ENCODE measurements at places on chromosomes 6 and 20. TPM values are rescaled to one million over a fixed set of nuclear protein-coding genes. Genes with fewer than 3 reads are reported as not detected.

The SYNDIG1 gene
- 16.4 TPM for total RNA-seq

DNA sequence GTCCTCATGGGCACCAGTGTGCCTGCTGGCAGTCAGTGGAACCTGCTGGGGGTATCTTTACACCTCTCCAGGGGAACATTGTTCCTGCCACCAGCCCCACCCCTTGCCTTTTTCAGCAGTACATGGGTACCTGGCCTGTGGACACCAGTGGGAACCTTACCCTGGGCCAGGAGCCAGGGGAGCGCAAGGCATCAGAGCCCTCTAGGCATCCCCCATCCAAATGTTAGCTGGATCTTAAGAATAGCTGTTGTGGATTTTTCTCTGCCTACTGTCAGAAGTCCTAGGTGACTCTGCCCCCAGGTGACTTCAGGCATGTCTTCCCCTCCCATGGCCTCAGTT lies 38.8 kb upstream of the ID1 start:
- no peak overlapping the region for H3K4me3 ChIP-seq
- no peak for DNase-seq
- H3K27ac ChIP-seq = no peak overlapping the region
- H3K36me3 ChIP-seq = peaks cover 14% of the 10 kb centered on the region
- no peaks in the 10 kb centered on the region for H3K27me3 ChIP-seq

The GLP1R gene
- not detected for total RNA-seq

- no peak overlapping the region for H3K27ac ChIP-seq
- no peaks in the 10 kb centered on the region for H3K27me3 ChIP-seq
- H3K36me3 ChIP-seq = peaks cover 3% of the 10 kb centered on the region
- H3K4me1 ChIP-seq = peaks cover 16% of the 10 kb centered on the region
- no peak overlapping the region for H3K4me3 ChIP-seq
- no peak for DNase-seq
Measured at GRCh38 chr6:142184307-142184706, 37.2 kb downstream of the VTA1 start.

DNA sequence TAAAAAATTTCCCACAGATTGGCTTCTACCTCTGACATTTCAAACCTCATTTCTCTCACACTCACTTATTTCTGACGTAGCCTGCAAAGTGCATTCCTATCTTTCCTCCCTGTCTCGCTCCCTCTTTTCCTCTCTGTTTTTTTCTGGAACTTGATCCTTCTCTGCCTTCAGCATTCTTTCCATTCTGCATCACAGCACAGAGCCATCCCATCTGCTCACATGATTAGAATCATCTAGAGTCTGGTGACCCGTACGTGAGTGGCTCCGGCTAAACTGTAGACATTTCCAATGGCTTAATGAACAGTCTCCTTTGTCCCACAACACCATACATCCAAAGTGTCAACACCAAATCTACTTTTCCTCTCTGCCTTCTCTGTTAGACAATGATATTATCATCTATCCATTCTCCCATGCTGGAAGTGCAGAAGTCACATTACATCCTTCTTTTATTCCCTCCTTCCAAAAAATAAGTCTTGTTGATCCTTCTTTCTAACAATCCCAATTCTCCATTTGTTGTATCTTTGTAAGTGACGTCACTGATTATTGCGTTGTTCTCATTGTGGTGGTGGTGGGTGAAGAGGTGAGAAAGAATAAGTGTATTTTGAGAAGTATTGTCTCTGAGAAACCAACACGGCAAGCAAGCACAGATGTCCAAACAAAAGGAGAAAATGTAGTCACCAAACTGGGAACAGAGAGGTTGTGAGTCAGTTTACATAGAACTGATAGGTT lies 41.6 kb downstream of the OPRM1 start:
- H3K27me3 ChIP-seq = peaks cover 4% of the 10 kb centered on the region
- H3K27ac ChIP-seq = no peak overlapping the region
- DNase-seq = no peak
- H3K4me3 ChIP-seq = no peak overlapping the region
- peaks cover 6% of the 10 kb centered on the region for H3K4me1 ChIP-seq

The SRMS gene
- total RNA-seq = not detected

DNA sequence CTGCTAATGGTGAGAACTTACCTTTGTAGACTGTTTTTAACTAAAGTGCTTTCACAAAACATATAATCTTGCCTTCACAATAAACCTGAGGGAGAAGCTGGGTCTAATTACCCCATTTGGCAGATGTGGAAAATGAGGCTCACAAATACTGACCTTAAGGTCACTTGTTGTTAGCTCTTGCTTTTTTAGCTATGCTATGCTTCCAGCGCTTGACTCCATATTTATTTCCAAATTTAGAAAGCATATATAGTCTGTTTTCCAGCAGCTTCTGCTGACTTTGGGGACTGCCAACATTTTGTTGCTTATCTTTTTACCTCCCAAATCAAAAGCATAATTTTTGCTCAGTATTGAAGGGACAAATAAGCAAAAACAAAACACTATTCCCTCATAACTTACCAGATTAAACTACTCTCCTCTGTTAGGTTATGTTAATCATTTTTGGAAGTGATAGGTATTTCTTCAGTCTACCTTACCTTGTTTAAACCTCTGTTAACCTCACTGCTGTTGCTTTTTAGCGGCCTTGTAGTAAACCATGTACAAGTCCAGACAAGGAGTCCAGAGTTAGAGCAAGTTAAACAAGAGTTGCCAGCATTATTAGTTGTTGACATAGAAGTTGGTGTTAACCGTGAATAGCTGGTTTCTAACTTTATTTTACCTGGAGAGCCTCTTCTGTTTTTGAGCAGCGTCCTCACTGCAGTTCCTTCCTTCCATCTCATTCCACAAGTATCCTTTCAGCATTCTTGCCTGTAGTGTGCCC lies 4.9 kb upstream of the BTBD3 start:
- no peaks in the 10 kb centered on the region for H3K27me3 ChIP-seq
- H3K27ac ChIP-seq = no peak overlapping the region
- DNase-seq = no peak

The ERVFRD-1 gene
- total RNA-seq = not detected

- H3K36me3 ChIP-seq = no peaks in the 10 kb centered on the region
- H3K27ac ChIP-seq = no peak overlapping the region
- peaks cover 7% of the 10 kb centered on the region for H3K27me3 ChIP-seq
- no peak for DNase-seq
Measured at GRCh38 chr6:88013015-88013414, 34.6 kb upstream of the SPACA1 start.

DNA sequence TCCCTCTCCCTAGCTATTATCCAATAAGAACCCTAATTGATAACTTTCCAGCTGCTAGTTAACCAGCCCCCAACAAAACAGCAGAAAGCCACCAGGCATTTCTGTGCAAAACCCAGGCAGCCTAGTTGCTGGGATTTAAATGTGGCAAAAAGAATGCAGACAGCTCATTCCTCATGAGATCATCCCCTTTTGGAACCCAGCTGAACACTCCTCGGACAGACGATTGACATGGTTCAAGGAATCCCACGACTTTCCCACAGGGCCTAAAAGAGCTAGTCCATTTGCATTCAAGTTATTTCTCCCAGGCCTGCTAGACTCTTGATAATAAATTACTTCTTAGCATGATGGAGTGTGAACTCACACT lies 24.0 kb downstream of the JAG1 start:
- peak overlapping the region; percentile 27 for H3K4me3 ChIP-seq
- H3K27ac ChIP-seq = peak overlapping the region; percentile 90
- no peaks in the 10 kb centered on the region for H3K27me3 ChIP-seq
- H3K4me1 ChIP-seq = peaks cover 98% of the 10 kb centered on the region

The PNLDC1 gene
- not detected for total RNA-seq

- peaks cover 55% of the 10 kb centered on the region for H3K27me3 ChIP-seq
- no peak overlapping the region for H3K27ac ChIP-seq
- DNase-seq = no peak
- peak overlapping the region; percentile 71 for H3K4me3 ChIP-seq
Measured at GRCh38 chr6:27288136-27289044, 23.7 kb downstream of the POM121L2 start.

- H3K27me3 ChIP-seq = no peaks in the 10 kb centered on the region
- H3K27ac ChIP-seq = peak overlapping the region; percentile 59
- no peak for DNase-seq
- peaks cover 45% of the 10 kb centered on the region for H3K4me1 ChIP-seq
- peaks cover 1% of the 10 kb centered on the region for H3K36me3 ChIP-seq
Measured at GRCh38 chr6:89146718-89147700, 1.2 kb downstream of the PM20D2 start.

The EFCAB8 gene
- 0.51 TPM for total RNA-seq

DNA sequence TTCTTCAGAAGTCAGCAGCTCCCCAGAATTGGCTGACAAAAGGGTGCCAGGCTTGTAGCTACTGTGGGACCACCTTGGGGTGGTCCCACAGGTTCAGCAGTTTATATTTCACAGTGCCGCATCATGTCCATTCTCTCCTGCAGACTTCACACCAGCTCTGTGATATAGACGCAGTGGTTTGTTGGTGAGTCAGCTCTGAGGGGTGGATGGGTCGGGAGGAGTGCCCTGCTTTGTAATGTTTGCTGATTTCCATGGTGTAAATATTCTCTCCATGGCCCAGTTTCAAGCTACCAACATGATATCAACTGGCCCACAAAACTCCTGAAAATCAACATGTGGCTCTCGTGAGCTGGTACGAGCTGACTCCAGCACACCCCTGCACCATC lies 78.2 kb downstream of the CDH22 start:
- no peaks in the 10 kb centered on the region for H3K4me1 ChIP-seq
- DNase-seq = no peak
- H3K27me3 ChIP-seq = peaks cover 39% of the 10 kb centered on the region
- H3K4me3 ChIP-seq = no peak overlapping the region
- no peak overlapping the region for H3K27ac ChIP-seq
- no peaks in the 10 kb centered on the region for H3K36me3 ChIP-seq

The CTAGE9 gene
- not detected for total RNA-seq

- H3K4me3 ChIP-seq = no peak overlapping the region
- H3K4me1 ChIP-seq = no peaks in the 10 kb centered on the region
- peaks cover 4% of the 10 kb centered on the region for H3K36me3 ChIP-seq
- peaks cover 3% of the 10 kb centered on the region for H3K27me3 ChIP-seq
- no peak overlapping the region for H3K27ac ChIP-seq
Measured at GRCh38 chr6:138371720-138372119, 6.0 kb upstream of the SMIM28 start.

The IP6K3 gene
- 9.0 TPM for total RNA-seq

- H3K36me3 ChIP-seq = peaks cover 1% of the 10 kb centered on the region
- DNase-seq = no peak
- H3K4me1 ChIP-seq = no peaks in the 10 kb centered on the region
- no peak overlapping the region for H3K4me3 ChIP-seq
Measured at GRCh38 chr20:31278178-31278577, 20.7 kb downstream of the DEFB115 start.

DNA sequence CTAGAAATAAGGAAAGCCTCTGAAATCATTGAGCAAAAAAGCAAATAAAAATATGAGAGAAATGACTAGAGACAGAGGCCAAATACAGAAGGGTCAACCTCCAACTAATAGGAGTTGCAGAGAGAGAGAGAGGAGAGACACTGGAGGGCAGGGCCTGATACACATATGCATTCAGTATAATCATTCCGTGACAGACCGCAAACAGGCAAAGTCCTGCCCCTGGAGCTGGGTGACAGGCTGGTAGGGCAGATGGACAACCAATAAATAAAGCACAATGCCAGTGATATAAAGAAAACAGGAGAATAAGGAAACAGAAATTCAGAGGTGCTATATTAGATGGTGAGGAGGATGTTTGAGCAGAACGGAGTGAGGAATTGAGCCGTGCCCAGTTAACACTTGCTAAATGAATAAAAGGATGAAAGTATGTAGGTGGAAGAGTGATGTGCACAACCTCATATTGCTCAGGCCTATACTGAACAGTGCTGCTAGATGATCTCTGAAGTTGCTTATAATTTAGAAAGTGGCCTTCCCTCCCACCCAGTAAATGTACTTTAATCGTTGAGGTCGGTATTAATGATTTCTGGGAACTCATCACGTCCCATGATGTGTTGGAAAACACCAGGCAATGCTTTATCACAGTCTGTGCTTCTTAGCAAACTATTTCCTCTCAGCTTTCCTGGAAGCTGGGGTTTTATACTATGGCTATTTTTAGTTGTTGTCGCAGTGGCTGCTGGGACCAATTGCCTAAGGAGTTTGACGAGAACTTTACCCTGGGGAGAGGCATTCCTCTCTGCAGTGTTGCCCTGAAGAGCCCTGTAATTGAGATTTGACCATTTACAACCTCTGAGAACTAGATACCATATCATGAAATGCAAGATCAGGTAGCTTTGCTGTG lies 37.6 kb upstream of the CLIC5 start:
- DNase-seq = no peak
- H3K36me3 ChIP-seq = no peaks in the 10 kb centered on the region
- no peak overlapping the region for H3K27ac ChIP-seq
- H3K4me1 ChIP-seq = peaks cover 18% of the 10 kb centered on the region
- H3K4me3 ChIP-seq = no peak overlapping the region
- peaks cover 4% of the 10 kb centered on the region for H3K27me3 ChIP-seq

- DNase-seq = no peak
- peak overlapping the region; percentile 94 for H3K27ac ChIP-seq
- peaks cover 5% of the 10 kb centered on the region for H3K27me3 ChIP-seq
- H3K4me3 ChIP-seq = no peak overlapping the region
- H3K4me1 ChIP-seq = peaks cover 44% of the 10 kb centered on the region
- H3K36me3 ChIP-seq = peaks cover 2% of the 10 kb centered on the region
Measured at GRCh38 chr20:48298851-48299484, 513.7 kb upstream of the SULF2 start.

The IYD gene
- not detected for total RNA-seq

GRCh38 chr20:58892141-58892931 lies 39.8 kb downstream of the GNAS start:
- no peaks in the 10 kb centered on the region for H3K27me3 ChIP-seq
- H3K36me3 ChIP-seq = peaks cover 3% of the 10 kb centered on the region
- DNase-seq = peak; percentile 86
- H3K27ac ChIP-seq = peak overlapping the region; percentile 100
- peaks cover 54% of the 10 kb centered on the region for H3K4me1 ChIP-seq

GRCh38 chr6:22332711-22333110 lies 35.9 kb upstream of the PRL start:
- peaks cover 12% of the 10 kb centered on the region for H3K4me1 ChIP-seq
- H3K4me3 ChIP-seq = no peak overlapping the region
- no peaks in the 10 kb centered on the region for H3K36me3 ChIP-seq
- no peak for DNase-seq

DNA sequence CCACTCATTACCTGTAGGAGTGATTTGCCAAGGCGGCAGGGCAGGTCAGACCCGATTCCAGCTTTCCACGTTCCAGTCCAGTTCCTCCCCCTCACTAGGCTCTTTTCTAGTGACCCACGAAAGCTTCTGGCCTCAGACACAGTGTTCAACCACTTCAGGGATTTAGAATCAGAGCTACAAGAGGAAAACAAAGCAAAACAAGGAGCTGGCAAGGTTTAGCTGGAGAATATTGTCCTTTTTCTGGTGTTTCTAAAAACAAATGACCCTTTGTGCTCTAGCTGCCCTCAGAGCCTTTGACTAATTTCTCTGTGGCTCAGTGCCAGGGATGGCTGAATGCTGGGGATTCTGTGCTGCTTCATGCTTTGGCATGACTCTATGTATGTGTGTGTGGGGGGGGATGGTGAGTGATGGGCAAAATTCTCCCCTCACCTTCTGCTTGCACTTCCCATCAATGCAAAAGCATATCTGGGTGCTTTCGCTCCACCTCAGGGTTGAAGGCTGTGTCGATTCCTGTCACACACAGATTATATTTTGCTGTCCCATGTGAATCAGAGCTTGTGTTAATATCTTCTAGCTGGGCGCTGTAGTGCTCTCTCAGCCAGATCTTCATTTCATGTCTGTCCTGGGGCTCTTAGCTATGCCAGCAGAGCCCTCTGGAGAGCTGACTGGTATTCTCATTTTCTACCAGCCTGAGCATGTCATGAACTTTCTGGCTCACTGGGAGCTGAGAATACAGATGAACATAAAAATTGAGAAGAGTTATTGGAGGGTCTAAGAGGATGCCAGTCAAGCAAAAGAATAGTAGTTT lies 19.3 kb upstream of the NEDD9 start:
- no peaks in the 10 kb centered on the region for H3K36me3 ChIP-seq
- no peaks in the 10 kb centered on the region for H3K27me3 ChIP-seq
- no peak for DNase-seq
